Aorta (tissue), 5 donors: ENCODE measurements at places on chromosomes 11 and 22. TPM values are rescaled to one million over a fixed set of nuclear protein-coding genes. Genes with fewer than 3 reads are reported as not detected.

MPZL2 gene
- total RNA-seq = 52.7 TPM

SAMM50 gene
- 29.5 TPM for total RNA-seq

MISFA gene
- 1.8 TPM for total RNA-seq

DNA sequence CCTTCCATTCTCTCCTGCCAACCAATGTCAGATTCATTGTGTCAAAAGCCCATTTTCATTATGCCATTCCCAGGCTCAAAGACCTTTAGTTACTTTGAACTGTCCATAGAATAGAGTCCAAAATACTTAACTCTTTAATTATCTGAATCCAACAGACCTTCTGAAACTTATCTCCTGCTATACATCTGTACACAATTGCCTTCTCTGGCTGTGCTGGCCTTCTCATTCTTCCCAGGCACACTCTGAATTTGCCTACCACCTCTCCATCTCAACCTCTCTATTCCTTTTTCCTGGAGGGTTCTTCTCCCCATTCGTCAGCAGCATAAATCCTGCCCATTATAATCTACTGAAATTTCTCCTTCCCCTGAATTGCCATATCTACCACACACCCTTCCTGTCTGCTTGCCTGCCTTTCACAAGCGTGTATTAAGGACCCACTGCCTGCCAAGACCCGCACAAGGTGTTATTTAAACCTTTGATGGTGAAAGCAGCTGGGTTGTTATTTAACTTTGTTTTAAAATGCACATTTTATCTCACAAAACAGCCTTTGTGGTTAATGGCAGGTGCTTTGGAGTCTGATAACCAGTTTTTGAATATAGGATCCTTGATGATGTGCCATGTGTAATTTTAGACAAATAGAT, 125.9 kb downstream of the CCDC81 start:
- no peak for DNase-seq

DNA sequence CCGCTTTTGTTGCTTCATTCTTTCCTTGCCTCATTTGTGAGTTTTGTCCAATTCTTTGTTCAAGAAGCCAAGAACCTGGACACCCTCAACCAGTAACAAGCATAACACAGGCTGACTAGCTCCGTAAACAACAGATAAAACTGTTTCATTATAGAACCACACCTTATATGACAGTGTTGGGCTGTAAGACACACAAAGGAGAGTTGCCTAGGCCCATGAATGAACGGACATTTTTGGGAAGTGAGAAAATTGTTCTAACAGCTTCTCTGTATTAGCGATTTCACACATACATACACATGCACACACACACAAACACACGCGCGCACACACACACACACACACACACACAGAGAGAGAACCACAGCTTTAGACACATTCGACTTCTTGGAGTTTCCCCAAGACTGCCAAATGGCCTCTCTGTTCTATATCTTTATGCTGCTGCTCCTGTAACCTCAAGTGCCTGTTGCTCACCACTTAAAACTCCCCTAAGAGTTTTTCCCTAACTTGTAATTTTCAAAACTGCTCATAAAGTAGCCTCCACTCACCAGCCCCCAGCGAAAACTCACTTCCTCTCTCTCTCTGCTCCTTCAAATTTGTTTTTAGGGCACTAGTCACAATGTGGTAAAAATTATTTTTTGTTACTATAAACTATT, 35.9 kb downstream of the CTSC start:
- DNase-seq = no peak

DNA sequence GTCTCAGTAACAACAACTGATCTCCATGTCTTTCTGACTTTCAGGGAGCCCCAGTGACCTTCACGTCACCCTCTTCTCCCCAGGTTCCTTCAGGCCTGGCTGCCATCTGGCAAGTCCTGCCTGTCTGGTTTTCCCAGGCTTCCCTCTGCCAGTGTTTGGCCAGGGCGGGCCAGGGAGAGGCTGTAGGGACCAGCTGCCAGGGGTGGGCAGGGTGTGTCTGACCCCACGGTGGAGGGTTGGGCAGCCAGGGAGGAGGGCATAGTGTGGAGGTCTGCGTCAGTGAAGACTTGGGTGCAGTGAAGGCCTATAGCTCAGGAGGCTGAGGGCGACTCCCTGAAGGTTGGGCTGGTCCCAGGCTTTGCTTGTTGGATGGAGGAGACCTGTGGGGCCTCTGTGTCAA, 11.9 kb upstream of the MRGPRX2 start:
- no peak for DNase-seq

DERL3 gene
- 3.9 TPM for total RNA-seq

DNA sequence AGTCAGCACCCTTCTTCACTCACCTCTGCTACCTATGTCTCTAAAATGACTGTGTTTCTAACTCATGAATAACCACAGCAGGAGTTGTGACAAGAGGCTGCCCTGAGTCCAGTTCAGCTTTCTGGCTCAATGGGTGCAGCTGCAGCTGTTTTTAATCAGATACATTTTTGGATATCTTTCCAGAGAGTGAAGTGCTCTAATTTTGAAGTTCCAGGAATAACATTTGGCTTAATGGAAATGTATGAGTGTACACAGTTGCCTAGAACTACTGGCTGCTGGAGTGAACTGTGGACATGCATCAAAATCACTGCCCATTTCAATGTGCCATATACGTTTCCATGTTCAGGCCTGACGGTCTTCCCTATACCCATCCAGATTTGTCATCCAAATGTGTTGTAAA, 769.5 kb upstream of the ANO3 start:
- no peak for DNase-seq

DNA sequence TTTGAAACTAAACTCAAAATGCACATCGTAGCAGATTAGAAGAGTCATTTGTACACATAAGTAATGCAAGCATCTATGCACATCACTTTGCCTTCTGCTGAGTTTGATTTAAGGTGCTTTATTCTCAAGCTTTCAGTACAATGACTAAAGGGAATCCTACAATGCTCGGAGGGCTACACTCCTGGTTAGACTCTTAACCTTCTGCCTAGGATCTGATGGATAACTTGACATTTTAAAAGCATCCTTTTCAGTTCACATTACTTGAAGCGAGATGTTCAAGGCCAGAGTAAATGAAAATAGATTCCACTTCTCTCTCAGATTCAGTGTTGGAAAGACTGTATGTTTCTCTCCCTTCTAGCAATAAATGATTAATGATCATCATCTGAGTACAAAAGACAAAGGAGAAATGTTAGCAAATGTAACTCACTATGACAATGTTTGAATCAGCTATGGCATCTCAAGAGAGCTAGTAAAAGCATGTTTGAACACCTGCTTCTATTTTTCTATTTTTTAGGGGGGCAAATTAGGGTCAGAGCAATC, 259.2 kb upstream of the ANO3 start:
- DNase-seq = no peak

- DNase-seq = peak; percentile 97
Observed at GRCh38 chr11:77473801-77474683, at the start of gene PAK1. Gene PAK1 (minus strand): TSS chr11:77474094. CDS start chr11:77392520, 81,574 bp downstream.

DNA sequence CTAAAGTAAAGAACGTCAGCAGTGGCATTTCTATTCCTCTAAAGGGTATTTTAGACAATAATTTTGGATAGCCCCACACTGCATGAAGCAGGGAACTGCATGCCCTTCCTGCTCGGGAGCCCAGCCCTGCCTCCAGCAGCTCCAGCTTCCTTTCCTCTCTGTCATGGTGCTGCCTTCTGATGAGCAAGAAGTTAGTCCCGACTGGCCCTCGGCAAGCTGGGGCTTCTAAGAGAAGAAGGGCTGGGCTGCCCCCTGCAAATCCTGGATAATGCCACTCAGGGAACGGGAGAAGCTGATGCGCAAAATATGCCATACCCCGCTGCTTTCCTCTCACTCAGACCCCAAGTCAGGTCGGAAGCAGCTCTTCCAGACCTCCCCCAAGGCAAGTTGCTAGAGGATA, 296.4 kb downstream of the ETS1 start:
- DNase-seq = no peak
